Memory B cell (primary cell): ENCODE measurements at places on chromosomes 2 and 18.
A peak's percentile ranks its signal among the peaks of the same experiment; 100 is the strongest.

DNA sequence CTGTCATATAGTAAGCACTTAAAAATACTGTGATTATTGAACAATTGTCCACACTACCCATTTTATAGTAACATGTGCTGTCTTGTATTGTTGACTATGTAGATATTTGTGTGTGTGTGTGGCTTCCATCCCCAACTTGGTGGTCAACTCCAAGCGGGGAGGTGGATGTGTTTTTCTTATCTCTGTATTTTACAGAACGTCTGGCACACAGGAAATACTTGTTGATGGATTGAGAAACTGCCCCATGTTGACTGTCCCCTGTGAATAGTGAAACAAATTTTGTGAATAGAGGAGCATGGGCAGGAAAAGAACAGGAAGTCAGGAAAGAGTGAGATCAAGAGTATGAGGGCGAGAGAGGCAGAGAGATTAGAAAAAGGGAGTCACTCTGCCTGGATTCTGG, 83.6 kb downstream of the CELF4 start:
- peaks cover 4% of the 10 kb centered on the region for H3K36me3 ChIP-seq
- no peak overlapping the region for H3K4me3 ChIP-seq
- H3K27ac ChIP-seq, result no peak overlapping the region
- H3K4me1 ChIP-seq, result peaks cover 10% of the 10 kb centered on the region
- peaks cover 23% of the 10 kb centered on the region for H3K27me3 ChIP-seq

DNA sequence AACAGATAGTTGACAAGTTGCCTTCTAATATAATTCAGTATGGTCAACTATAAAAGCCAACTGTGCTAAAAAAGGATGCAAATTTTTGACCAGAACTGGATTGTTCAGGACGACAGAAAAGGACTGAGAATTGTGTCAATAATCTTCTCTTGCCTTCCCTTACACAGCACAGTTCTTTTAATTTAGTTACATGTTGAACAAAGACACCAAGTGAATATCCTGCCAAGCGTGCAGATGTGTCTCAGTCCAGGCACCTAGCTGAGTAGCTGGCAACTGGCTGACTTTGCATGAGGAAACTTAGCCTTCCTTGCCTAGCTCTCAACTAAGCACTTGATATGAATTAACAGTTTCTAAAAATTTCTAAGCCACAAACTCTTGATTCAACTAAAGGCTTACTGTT, 801.4 kb downstream of the BCL11A start:
- peaks cover 2% of the 10 kb centered on the region for H3K4me1 ChIP-seq
- H3K36me3 ChIP-seq, result peaks cover 2% of the 10 kb centered on the region
- no peak overlapping the region for H3K4me3 ChIP-seq
- peaks cover 2% of the 10 kb centered on the region for H3K27me3 ChIP-seq
- H3K27ac ChIP-seq, result no peak overlapping the region
- DNase-seq, result no peak

DNA sequence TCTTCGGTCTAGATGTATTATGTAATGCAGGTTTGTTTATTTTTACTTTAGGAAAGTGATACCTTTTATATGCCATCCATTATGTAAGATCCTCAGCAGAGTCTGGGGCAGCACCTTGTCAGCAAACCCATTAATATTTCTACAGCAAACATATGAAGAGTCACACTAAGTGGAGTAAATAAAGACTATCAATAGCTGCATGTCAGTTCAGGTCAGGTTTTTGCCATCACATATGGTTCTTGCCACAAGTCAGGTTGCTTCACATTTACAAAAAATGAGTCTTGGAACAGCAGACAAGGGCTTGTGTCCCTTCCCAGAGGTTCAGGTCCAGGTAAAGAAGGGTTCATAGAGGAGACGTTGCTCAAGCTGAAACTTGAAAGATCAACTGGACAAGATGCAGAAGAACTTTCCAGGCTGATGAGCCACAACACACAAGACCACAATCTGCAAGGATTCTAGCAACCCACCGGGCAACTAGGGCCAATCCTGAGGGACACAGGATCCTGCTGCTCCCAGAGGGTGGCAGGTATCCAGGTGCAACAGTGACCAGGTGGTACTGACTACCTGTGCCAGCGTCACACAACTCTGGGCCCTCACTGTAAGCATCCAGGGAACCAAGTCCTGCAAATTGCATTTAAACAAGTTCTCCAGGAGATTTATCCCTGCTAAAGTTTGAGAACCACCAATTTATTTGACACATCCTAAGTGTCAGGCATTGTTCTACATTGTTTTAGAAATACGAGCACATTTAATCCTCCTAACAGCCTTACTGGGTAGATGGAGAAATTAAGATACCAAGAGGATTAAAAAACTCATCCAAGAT, 215.8 kb downstream of the ALPK2 start:
- peaks cover 1% of the 10 kb centered on the region for H3K27me3 ChIP-seq
- H3K27ac ChIP-seq, result no peak overlapping the region
- DNase-seq, result no peak

- H3K36me3 ChIP-seq, result no peaks in the 10 kb centered on the region
- H3K4me3 ChIP-seq, result peak overlapping the region; percentile 92
- peak overlapping the region; percentile 92 for H3K27ac ChIP-seq
- no peaks in the 10 kb centered on the region for H3K27me3 ChIP-seq
Measured at GRCh38 chr2:85437488-85438200, 19.1 kb downstream of the SH2D6 start.
